Stimulated activated CD4-positive, alpha-beta T cell treated with anti-CD3 and anti-CD28 coated beads, Interleukin-15, amount 100 ng/mL, for 24 hours (primary cell): ENCODE measurements at places on chromosomes 2 and 18.

DNA sequence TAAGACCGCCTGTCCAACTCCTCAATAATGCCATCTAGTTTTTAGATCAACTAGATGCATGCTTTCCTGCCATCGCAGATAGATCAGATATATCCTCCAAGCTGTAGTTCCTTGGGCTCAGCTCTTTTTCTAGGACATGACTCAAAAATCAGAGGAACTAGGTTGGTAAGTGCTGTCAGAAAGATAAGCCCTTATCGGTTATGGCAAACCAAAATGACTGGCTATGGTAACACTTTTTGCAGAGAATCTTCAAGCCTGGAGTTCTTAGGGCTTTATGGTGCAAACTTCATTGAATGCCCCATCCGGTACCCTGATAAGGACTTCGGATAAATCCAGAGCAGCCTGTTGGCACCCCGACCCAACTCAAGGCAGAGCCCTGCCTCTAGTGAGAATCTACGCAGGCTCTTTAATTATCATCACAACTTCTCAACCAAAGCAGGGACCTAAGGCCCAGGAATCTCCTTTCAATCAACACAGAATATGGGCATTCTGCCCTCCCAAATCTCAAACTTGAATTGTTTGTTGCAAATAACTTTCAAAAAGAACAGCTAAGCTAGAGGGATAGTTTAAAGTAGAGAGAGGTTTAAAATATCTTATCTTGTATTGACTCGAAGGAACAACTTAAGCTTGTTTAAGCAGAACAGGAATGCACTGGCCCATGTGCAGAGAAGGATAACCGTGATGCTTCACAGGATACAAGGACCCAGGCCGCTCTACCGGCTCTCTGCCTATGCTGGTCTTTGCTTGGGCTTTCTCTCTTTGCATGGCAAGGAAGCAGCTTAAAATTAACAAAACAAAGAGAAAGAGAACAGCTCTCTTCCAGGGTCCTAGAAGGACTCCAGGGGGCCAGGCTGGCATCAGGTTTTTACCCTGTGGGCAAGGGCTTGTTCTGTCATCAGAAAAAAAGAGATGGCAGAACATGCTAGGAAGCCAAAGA is 3.4 kb upstream of the CYP1B1 start:
- DNase-seq, result no peak

GRCh38 chr2:204437815-204438756 is 107.2 kb upstream of the PARD3B start:
- DNase-seq, result no peak

GRCh38 chr2:20609349-20609994 is 41.4 kb downstream of the HS1BP3 start:
- no peak for DNase-seq

DNA sequence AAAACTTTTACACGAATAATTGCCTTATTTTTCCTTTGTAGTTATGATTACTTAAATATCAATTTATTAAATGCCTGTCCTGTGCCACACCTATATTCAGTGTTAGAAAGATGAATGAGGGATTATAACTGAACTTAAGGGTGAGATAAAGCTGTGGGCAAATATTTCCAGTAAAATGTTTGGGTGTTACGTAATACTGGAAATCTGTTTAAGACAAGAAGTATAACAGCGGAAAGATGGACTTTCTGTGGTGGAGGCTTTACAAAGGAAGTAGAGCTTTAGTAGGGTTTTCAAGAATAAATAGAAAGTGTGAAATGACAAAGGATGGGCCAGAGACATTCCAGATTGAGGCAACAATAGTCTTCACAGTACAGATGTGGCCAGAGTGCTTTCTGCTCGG is 927.0 kb downstream of the DPP10 start:
- no peak for DNase-seq

GRCh38 chr2:188519136-188519535 is 227.5 kb downstream of the GULP1 start:
- DNase-seq, result no peak

GRCh38 chr2:173101687-173102086 is 26.0 kb downstream of the MAP3K20 start:
- no peak for DNase-seq

DNA sequence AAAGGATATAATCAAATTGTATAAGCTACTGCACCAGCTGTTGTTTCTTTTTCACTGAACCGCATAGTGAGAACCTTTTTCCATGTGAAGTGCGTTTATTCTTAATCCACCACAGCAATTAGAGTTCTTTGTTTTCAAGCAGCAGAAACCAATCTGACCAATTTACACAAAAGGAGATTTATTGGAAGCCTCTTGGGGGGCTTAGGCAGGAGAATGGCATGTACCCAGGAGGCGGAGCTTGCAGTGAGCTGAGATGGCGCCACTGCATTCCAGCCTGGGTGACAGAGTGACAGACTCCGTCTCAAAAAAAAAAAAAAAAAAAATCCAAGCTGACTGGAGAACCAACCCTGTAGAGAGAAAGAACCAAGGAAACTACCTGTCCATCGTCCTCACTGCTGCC is 10.0 kb downstream of the ADNP2 start:
- DNase-seq, result no peak

DNA sequence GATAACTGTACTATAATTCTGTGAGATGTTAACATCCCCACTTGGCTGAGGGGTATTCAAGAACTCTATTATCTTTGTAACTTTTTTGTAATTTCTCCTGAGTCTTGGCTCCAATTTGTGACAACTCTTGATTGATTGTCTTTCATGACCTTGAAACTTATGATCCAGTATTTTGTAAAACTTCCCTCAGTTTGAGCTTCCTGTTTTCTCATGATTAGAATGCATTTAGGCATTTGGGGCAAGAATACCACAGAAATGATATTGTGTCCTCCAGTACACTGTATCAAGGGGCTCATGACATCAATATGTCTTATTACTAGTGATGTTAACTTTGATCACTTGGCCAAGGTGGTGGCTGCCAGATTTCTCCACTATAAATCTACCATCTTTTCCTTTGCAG is 37.4 kb downstream of the PNO1 start:
- no peak for DNase-seq

- DNase-seq, result no peak
Observed at GRCh38 chr2:158689391-158689790, 105.7 kb upstream of the DAPL1 start.

- DNase-seq, result no peak
Observed at GRCh38 chr2:10781746-10782145, 30.8 kb downstream of the PDIA6 start.

DNA sequence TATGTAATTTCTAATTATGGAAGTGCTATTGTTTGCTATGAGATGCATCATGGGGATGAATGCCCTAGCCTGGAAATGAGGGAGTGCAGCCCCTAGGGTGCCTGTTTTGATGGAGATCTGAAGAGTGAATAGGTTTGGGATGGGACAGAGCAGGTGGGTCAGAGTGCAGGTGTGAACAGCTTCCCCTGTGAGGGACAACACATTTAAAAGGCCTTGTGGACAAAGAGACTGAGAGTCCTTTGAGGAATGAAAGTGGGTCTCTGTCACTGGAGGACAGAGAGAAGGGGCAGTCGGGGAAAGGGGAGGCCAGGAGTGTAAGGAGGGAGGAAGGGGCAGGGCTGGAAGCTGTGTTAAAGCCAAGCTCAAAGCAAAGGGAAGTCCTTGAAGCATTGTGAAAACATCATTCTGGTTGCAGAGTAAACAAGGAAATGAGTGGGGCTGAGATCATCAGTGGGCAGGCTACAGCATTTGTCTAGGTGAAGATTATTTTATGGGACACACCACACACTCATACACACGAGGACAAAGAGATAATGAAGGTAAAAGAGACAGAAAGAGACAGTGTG is 877.6 kb downstream of the SLC4A3 start:
- no peak for DNase-seq

DNA sequence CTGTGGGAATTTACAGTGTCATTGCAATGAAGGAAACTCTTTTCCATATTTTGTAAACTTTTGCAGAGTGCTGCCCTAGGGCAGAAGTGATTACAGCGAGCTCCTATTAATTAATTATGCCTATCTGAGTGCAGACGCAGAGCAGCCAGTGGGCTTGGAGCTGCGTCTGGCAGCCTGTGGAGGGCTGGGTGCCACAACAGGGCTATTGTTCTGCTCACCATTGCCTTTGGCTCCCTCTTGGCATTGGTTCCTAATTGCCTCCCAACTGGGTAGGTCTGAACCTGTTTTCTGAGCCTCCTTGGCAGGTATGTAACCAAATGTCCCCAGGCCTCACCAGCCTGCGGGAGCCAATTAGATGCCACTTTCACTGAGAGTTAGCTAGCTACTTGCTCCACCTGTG is 25.6 kb upstream of the ITGB6 start:
- no peak for DNase-seq

DNA sequence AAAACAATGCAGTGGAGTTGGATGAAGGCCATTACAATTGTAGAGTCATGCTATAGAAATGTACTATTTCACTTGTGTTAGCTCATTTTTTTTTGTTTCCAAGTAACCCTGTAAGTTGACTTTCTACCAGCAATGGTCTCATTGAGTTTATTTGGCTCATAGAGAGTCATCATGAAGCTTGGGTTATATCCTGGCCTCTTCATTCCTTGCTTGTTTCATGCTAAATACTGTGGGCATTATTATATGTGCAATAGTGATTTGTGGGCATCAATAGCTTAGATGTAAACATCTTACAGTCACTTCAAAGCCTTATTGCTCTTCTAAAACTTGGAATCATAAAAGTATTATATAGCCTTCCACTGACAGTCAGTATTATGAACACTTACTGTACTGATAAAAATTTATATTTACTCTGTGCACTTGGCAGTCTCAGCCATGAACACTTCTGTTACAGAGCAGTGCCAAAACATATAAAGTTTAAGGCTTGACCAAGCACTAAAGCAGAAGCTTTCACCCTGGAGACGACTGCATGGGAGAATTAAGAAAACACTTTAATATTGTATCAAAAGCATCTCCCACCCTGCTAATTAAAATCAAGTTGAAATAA is 751.2 kb downstream of the SATB2 start:
- DNase-seq, result no peak
